ENCODE measurements at places on chromosomes 11 and 22.

GRCh38 chr11:12853652-12854296 is 155.3 kb upstream of the RASSF10 start:
- peak; percentile 68 for DNase-seq

GRCh38 chr11:104736502-104736901 is 161.8 kb downstream of the CASP12 start:
- DNase-seq = no peak

DNA sequence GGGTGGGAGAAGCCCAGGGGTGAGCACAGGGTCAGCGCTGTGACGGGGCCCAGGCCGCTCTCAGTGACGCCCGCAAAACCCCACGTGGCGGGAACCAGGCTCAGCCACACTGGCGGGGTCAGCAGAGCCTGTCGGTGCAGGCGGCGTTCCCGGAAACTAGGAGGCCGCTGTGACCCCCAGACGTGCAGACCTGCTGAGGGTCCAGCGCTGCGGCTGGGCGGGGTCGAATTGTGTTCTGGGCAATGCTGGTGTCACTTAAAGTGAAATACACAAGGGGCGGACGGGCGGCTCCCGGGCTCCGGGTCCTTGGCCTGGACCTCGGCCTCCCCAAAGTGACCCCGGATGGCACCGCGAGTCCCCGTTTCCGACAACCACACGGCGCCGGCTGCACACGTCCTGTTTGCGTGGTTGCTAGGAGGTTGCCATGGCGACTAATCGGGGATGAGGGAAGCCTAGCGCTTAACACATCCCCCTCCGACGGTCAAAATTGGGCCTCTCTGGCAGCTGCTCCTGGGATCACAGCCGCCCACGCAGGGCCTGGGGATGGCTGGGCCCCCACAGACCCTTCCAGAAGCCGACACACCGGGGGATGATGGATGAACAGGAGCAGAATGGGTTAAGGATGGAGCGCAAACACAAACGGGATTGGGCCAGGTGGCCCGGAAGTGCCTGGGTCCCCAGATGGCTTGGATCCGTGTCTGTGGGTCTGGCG is 81.7 kb upstream of the PRR5 start:
- peak; percentile 96 for DNase-seq

DNA sequence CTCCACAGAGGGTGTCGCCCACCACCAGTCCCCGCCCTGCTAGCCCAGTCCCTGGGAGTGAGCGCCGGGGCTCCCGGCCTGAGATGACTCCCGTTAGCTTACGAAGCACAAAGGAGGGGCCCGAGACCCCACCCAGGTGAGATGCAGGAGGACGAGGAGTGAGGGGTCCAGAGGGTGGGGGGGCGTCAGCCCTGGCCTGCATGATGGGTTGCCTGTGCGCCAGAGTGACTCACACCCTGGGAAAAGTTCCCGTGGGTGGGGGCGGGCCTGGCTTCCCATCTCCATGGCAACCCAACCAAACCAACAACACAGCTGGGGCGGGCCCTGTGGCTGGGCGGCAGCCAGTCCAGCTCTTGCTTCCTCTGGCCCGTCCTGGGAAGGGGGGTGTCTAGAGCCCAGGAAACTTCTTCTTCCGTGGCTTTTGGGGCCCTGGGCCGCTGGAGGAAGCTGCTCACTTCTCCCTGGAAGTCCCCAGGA is 4.5 kb downstream of the GAS2L1 start:
- peak; percentile 95 for DNase-seq

- DNase-seq = no peak
These were observed 7.8 kb downstream of the SEPTIN3 start for GRCh38 chr22:41976961-41977566.

GRCh38 chr11:1782031-1782590 is 18.4 kb upstream of the CTSD start:
- DNase-seq = no peak

Data from mesendoderm (in vitro differentiated cells).